Ecto neural progenitor cell (in vitro differentiated cells): ENCODE measurements at places on chromosomes 2 and 18.

- no peak for DNase-seq
These were observed 50.6 kb downstream of the SLC9A4 start for GRCh38 chr2:102523651-102524050.

GRCh38 chr18:56933472-56933871 lies 213.4 kb upstream of the BOD1L2 start:
- DNase-seq: no peak

GRCh38 chr2:134718023-134718816 lies 580 bp downstream of the TMEM163 start:
- peak; percentile 71 for DNase-seq

DNA sequence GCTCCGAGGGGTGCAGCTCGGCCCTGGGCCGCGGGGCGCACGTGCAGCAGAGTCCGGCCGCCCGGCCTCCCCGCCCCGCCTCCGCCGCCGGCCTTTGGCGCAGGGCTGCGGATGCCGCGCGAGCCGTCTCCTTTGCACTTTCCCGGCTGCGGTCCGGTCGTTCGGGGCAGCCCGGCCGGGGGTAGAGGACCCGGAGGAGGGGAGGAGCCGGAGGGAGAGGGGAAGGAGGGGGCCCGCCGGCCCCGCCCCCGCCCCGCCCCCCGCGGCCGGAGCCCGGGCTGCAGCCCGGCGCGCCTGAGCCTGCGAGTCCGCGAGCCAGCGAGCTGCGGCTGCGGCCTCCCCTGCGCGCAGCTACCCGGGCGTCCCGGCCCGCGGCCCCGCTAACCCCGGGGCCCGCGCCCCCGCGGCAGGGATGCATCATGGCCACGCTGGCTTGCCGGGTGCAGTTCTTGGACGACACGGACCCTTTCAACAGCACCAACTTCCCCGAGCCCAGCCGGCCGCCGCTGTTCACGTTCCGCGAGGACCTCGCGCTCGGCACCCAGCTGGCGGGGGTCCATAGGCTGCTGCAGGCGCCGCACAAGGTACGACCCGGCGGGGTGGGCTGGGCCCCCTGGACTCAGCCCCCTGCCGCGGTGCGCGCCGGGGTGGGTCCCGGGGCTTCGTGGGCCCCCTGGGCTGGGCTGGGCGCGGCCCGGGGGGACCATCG lies at the start of gene FHOD3:
FHOD3 (plus strand) TSS at position 297 of the 709 bp plus-strand sequence; CDS start at position 420, 123 bp downstream.
- DNase-seq: peak; percentile 91

DNA sequence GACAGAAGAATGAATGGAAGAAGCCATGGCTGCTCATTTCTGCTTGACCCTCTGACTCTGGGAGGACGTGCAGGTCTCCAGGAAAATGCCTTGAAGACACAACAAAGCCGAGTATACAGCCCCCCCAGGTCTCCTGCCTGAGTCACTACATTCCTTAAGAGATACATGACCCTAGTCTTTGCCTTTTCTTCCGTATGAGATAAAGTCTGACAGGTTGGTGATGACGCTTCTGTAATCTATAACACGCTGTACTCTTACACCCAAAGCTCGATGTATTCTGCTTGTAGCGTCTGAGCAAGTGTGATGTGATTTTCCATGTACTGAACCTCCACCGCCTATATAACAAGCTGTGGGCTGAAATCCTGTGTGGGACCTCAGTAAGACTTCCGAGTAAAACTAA lies 77.3 kb downstream of the KCTD1 start:
- DNase-seq: no peak

- DNase-seq: no peak
These were observed 994.7 kb upstream of the POU3F3 start for GRCh38 chr2:103859238-103859637.
